Prostate gland (tissue), 2 donors: ENCODE measurements at places on chromosomes 6 and 20. TPM values are rescaled to one million over a fixed set of nuclear protein-coding genes. Genes with fewer than 3 reads are reported as not detected.
A peak's percentile ranks its signal among the peaks of the same experiment; 100 is the strongest.

TBXT gene
- total RNA-seq: not detected

KIAA0408 gene
- 1.5 TPM for total RNA-seq

SALL4 gene
- 1.8 TPM for total RNA-seq

EDN3 gene
- 5.3 TPM for total RNA-seq

PLA2G7 gene
- 38.2 TPM for total RNA-seq

TRIM40 gene
- not detected for total RNA-seq

FKBP1A gene
- 103 TPM for total RNA-seq

LAMA5 gene
- 272 TPM for total RNA-seq

- DNase-seq: no peak
Measured at GRCh38 chr20:35327074-35327976, 35.1 kb upstream of the FAM83C start.

DNA sequence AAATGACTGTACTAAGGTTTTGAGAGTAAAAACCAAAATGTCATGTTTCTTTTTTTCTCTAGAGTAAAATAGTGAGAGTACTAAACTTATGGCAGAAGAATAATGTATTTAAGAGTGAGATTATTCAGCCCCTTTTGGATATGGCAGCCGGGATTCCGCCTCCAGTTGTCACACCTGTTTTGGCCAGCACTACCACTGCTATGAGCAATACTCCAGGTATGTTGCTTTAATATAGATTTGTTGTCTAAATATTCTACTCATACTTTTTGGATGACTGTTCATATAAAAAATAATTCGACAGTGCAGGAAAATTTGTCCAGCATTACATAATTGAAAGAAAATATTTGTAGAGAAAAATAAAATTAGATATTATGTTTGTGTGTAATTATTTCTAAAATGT is 59.5 kb downstream of the SCAF8 start:
- no peak for DNase-seq

- peak; percentile 58 for DNase-seq
Measured at GRCh38 chr6:27890445-27891319, 21.5 kb downstream of the OR2B2 start.

DNA sequence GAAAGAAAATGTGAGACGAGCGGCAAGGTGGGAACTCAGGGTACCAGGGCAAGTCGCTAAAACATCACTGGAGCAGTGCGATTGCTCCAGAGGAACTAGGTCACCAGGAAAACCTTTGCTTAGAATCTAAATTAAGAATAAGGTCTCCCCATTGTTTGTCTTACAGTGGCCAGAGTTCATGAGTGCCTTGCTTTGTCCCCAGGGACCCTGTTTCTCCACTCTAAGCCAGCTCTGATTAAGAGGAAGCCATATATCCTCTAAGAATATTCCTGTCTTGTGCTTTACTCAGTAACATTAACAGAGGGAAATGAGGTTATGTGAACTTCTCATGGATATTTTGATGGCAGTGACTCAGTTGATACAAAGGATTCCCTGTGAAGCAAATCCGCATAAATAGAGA is 305.8 kb downstream of the CD83 start:
- no peak for DNase-seq

GRCh38 chr6:85114581-85114935 is 335.3 kb upstream of the NT5E start:
- no peak for DNase-seq

DNA sequence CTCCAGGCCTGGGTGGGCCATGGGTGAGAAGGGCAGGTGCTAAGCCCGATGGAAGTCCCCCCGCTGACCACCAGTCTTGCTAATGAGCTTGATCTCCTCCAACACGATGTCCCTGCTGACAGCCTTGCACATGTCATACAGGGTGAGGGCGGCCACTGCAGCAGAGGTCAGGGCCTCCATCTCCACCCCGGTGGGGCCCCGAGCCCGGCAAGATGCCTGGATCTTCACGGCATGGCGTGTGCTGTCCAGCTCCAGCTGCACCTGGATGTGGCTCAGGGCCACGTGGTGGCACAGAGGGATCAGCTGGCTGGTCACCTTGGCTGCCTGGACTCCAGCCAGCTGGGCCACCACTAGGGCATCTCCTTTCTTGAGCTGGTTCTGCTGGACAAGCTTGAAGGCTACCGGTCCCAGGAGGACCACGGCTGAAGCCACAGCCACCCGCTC is 27.9 kb downstream of the MOCS1 start:
- DNase-seq: no peak

DNA sequence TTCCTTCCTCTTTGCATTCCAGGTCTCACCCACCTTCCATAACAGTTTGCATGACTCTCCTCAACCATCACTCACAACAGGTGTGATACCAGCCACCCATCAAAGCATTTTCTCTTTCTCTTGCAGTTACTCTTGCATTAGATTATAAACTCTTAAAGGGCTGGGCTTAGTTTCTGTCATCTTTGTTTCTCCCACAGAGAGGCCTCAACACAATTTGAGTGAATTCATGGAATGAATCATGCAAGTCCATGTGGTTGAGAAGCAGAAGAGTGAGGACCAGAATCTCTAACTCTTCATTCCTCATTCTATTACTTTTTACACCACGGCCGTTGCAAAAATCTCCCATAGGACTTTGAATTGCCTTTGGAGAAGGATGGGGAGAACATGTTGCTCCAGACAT is 31.4 kb downstream of the OGFRL1 start:
- DNase-seq: no peak

DNA sequence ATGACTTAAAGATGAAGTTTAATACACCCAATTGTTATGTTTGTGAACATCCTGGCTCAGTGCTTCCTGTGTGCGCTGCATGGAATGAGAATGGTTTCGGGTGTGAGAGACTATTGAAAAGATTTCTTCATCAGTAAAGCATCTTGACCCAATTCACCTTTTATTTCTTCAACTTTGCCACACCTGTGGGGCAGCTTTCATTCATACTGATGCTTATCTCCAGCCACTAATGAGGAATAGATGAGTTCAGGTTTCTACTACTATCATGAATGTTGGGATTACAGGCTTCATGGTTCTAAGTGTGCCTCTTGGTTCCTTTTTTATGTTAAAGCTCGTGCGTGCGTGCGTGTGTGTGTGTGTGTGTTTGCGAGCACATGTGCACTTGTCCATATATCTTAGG is 373.7 kb upstream of the SOX4 start:
- DNase-seq: no peak

- no peak for DNase-seq
Measured at GRCh38 chr6:91782802-91783201, 1195.9 kb upstream of the MAP3K7 start.

- DNase-seq: no peak
Measured at GRCh38 chr6:33192671-33193602, 670 bp upstream of the COL11A2 start.

- DNase-seq: no peak
Measured at GRCh38 chr6:17816921-17817611, 110.3 kb upstream of the NUP153 start.

GRCh38 chr6:132764370-132764769 is 6.7 kb upstream of the VNN2 start:
- no peak for DNase-seq

GRCh38 chr6:156279261-156279969 is 497.8 kb upstream of the ARID1B start:
- no peak for DNase-seq

- DNase-seq: no peak
Measured at GRCh38 chr20:13231031-13231752, 10.1 kb downstream of the ISM1 start.

- no peak for DNase-seq
Measured at GRCh38 chr6:108822401-108822800, 25.8 kb upstream of the ARMC2 start.

- DNase-seq: no peak
Measured at GRCh38 chr6:101711518-101711917, 318.0 kb downstream of the GRIK2 start.

- DNase-seq: no peak
Measured at GRCh38 chr20:48910347-48910781, 11.1 kb upstream of the ARFGEF2 start.

GRCh38 chr6:72418495-72418894 is 203.4 kb upstream of the KCNQ5 start:
- DNase-seq: no peak

- no peak for DNase-seq
Measured at GRCh38 chr6:88268508-88268907, 102.4 kb upstream of the CNR1 start.

DNA sequence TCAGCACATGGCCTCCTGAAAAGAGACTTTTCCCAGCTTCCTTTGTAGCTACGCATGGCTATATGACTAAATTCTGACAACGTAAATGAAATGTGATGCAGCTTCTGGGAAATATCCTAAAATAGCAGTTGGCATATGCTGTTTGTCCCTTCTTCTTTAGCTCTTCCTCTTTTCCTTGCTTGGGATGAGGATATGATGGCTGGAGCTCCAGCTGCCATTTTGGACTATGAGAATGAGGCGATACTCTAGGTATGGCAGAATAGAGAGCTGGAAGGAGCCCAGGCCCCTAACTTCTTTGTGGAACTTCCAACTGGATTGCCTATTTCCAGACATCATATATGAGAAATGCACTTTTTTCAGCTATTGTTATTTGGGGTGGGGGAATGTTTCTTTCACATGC is 5.3 kb upstream of the ZFP64 start:
- DNase-seq: no peak

GRCh38 chr20:59152559-59153354 is 10.9 kb upstream of the ZNF831 start:
- no peak for DNase-seq

GRCh38 chr6:153623496-153623895 is 415.5 kb upstream of the OPRM1 start:
- no peak for DNase-seq

DNA sequence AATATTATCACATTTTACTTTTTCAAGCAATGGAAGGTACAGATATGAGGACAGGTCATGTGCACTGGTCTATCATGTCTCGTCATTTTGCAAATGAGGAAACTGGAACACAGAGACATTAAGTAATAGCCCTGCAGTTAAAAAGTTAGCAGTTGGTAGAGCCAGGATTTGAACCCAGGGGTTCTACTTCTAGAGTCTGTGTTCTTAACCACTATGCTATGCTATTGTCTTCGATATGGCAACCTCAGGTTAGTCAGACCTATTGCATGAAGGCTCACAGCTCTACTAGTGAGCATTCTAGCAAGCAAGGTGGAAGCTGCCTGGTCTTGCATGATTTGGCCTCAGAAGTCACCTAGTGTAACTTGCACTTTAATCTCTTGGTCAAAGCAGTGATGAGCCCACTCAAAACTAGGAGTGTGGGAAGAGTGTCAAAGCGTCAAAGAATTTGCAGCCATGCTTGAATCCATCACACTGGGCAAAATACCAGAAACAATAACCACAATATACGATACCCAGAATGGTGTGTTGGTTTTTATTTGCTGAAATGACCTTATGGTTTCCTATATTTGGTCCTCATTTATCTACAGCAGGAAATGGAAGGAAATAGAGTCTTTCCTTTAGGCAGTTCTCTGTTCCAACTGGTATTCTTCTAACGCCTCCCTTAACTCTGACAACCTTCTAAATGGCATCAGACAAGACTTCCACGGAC is 20.4 kb upstream of the BMP2 start:
- no peak for DNase-seq

GRCh38 chr6:139829576-139829975 is 455.1 kb upstream of the CITED2 start:
- DNase-seq: no peak

DNA sequence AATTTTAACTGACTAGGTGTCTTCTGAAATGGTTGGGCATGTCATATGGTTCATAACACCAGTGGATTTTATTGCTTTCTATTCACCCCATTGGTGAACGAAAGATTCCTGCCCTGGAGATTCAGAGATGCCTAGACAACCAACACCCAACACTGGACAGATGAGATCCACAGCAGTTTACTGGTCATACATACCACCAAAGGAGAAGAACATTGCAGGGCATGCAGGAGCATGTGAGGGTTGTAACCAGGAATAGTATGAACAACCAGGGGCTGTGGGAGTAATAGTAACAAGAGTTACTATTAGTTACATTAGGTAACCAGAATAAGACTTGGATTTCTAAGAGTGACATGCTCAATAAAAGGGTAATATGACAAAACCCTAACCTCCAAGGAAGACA is 77.8 kb upstream of the FABP7 start:
- no peak for DNase-seq

DNA sequence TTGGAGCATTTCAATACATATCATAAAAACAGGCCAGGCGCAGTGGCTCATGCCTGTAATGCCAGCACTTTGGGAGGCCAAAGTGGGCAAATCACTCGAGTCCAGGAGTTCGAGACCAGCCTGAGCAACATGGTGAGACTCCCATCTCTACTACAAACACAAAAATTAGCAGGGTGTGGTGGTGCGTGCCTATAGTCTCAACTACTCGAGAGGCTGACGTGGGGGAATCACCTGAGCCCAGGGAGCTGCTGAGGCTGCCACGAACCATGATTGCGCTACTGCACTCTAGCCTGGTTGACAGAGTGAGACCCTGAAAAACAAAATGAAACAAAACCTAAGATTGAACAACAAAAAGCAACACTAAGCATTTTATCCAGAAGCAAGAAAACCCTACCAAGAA is 47.2 kb downstream of the BACH2 start:
- no peak for DNase-seq

DNA sequence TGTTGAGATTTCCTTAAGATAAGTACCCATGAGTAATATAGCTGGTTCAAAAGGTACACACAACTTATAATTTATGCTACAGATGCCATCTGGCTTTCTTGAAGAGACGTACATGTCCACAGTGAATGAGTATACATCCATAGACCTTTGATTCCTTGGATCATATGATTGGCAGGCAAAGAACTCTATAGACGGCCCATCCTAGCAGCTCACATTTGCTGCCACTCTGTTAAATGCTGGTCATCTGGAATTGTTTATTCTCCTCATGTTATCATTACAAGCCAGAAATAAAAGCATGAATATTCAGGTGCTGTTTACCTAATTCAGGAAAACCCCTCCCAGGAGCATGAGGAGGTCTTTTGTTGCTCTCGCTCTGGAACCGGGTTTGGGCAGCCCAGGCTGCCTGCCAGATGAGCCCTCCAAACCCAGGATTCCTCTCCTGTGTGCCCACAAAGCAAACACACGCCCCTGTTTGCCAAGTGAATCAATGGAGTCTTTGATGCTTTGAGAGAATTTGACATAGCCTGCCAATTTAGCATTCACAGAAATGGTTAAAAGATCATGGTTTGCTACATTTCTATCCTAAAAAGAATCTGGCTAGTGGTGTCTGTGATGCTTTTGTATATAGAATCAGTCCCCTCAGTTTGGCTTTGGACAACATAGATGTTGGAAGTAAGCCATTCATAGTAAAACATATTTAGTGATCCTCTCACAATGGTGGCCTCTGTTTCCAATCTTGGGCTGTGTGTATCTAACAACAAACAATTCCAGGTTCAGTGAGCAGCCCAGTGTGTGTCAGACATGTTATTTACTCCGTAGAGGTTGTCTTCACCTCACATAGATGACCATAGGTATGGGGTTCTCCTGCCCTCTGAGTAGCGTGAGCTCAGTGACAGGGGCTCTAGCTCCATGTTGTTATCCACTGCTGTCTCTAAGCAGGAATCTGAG is 17.5 kb upstream of the PLCG1 start:
- no peak for DNase-seq

GRCh38 chr6:114445846-114446245 is 103.0 kb upstream of the HS3ST5 start:
- no peak for DNase-seq

DNA sequence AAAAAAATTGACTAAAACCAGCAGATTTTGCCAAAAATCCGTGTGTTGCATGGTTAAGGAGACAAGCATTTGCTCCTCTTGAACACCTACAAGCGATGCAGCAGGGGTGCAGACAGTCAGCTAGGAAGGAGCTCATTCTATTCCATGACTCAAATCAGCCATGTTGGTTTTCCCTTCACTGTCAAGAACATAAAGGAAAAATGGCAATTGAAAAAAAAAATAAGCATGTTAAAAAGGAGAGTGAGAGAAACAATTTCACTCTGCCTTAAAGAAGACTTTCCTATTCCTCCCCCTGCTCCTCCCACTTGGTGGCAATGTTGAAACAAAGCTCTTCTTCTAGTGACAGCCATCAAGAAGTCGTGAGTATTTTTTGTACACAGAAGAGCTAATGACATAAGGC is 115.4 kb downstream of the MTFR2 start:
- DNase-seq: no peak
